Left ventricle myocardium inferior (tissue), 1 donor: ENCODE measurements at places on chromosomes 7 and 10. TPM values are rescaled to one million over a fixed set of nuclear protein-coding genes. Genes with fewer than 3 reads are reported as not detected.

Gene EN2
- 0.11 TPM for total RNA-seq

Gene TAF6
- total RNA-seq = 34.1 TPM

DNA sequence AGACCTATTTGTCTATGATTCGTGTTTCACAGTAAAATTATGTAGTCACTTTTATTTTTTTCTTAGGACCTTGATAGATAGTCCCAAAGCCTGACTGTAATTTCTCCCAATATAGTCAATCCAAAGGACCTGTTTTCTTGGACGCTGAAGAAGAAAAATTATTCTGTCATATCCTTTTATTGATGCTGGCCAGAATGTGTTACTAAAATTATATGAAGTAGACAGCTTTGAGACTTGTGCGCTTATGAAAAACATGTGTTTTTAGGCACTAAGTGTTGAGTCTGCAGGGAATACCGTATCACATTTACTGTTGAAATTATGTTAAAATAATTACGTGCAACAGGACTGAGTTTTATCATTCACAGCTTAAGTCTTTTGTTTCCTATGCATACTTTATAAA, 17.9 kb downstream of the TES start:
- DNase-seq = no peak

GRCh38 chr10:930625-931325, 730 bp downstream of the LARP4B start:
- peak; percentile 33 for DNase-seq

DNA sequence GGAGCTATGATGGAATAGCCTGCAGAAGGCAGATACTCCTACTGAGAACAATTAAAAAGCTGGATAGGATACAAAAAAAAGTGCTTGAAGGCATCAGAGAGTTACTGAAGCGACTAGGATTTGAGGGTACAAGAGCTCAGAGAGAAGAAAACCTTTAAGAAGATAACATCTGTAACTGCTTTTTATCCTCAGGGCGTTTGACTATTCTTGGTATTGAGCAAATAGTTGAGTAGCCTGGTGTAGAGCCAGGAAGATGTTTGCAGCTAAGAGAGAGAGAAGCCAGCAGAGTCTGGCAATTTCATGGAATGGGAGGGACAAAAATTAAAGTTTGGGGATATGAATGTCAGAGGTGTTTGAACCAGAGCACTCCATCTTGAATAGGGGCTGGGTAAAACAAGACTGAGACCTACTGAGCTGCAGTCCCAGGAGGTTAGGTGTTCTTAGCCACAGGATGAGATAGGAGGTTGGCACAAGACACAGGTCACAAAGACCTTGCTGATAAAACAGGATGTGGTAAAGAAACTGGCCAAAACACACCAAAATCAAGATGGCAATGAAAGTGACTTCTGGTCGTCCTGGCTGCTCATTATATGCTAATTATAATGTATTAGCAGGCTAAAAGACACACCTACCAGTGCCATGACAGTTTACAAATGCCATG, 428.8 kb downstream of the SH2D4B start:
- DNase-seq = no peak
